NCI-H1930 (cell line): ENCODE measurements at places on chromosomes 12 and 14.

DNA sequence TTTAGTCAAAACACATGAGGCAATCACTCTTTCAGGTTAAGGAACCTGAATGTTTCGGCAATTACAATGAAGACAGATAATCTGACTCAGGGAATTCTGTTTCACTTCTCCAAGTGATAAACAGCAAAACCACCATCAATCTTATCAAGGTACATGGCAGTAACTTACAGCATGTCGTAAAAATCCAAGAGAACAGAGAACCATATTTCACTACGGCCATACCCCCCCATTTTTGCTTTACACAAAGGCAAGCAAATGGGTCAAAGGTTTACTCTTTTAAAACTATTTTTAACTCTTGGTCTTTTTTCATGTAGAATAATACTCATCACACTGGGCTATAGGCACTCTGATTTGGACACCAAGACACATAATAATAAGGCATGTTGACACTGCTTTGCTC lies 102.4 kb downstream of the PPM1H start:
- DNase-seq, result no peak

GRCh38 chr12:6550294-6551062 lies 5.4 kb downstream of the IFFO1 start:
- DNase-seq, result no peak

GRCh38 chr12:254039-254438 lies 8.6 kb downstream of the SLC6A13 start:
- no peak for DNase-seq

DNA sequence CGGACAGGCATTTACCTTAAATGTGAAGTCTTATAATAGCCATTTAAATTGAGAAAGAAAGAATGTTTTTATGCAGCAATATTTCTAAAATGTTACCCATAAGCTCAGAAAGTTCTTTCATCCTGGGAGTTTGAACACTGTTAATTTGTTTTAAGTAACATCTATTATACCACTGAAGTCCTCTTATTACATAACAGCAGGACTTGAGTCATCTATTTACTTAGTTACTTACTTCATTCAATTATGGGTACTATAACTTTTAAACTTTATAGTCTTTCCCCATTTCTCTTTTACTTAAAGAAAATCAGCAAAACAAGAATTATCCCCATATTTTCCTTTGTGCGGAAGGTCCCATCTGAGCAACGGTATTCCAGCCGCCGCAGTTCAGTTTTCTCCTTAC lies 473.1 kb downstream of the ETNK1 start:
- DNase-seq, result no peak

DNA sequence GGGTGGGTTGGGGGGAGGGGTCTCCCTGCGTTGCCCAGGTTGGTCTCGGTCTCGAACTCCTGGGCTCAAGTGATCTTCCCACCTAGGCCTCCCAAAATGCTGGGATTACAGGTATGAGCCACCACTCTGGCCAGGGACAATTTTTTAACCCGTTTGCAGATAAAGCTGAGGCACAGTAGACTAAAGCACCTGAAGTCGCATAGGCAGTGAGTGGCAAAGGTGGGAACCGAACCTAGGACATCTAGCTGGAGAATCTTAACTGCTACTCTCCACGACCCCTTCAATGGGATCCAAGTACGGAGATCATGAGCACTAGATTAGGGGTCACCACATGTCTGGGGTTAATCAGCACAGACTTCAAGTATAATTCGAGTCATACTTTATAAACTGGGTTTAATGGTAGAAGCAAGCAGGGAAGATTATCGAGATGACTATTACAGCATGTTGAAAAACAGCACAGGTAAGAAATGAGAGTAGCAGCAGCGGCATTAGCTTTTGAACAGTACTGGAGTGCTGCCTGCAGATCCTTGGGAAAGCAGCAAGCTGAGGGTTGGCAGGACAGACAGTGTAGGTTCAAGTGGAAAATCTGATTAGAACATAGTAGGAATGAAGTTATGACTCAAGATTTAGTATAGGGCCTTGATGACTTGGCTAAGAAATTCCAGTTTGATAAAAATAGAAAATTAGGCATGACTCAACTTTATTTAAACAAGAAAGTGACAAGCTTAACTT lies 23.9 kb downstream of the NID2 start:
- no peak for DNase-seq

GRCh38 chr14:78356391-78356790 lies 186.2 kb downstream of the NRXN3 start:
- no peak for DNase-seq

DNA sequence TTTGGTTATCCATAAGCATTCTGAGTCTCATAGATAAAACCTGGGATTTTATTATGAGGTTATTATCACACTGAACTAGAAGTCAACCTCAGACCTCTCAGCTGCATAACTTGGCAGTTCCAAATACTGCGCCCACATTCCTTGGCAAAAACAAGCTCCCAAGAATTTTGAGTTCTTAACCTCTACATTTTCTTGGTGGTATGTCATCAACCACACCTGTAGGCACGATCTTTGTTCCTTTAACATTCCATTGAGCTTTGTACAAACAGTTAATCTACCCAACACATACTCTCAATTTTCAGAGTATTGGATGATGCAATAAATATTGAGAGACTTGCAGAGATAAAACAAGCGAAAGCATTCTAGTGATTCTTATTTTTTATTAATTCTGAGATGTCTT lies 371.8 kb upstream of the PRICKLE1 start:
- DNase-seq, result no peak

DNA sequence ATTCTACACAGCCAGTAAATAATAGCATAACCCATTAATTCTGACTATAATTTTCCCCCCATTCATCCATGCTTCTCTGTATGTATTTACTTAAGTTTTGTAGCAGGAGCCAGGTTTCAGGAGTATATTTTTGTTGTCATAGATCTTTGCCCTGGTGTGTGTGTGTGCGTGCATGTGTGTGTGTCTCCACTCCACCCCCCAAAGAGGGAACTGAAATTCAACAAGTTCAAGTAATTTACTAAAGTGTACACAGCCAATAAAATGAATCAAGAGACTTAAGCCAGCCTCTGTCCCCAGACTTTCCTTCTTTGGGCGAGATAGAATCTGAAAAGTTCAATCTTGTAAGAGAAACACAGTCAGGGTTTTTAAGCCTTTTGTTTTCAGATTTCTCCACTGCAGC lies 792.0 kb downstream of the MED13L start:
- DNase-seq, result peak; percentile 40

DNA sequence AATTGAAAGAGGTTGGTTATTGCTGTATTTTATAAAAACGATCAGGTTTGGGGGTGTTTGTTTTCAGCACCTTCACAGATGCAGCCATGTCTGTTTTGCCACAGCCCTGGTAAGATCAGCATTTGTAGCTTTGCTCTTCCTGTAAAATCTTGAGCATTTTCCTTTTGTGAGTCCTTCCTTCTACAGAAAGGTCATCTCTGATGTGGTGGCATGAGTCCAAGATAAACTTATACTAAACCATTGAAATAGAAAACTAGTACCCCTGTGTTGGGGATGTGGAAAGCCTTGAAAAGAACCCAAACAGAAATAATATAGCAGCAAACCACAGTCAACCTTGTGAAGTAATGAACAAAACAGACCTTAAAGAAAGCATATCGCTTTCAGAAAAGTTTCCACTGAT lies 85.5 kb downstream of the TGFB3 start:
- DNase-seq, result no peak

DNA sequence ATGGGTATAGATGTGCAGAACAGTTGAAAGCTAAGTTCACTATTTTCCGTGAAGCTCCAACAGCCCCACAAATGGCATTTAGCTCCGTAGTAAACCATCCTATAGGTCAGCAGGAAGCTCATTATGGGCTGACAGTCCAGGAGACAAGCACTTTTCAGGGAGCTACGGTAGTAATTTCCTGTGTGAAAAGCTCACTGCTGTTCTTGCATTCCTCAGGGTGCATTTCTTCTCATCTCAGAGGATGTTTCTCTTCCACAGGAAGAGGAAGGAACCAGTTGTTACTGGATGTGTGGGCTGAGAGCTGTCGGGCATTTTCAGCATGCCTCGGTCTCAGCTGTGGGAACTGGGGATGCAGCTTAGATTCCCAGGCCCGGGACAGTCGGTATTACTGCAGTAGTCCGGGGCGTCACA lies 72.8 kb downstream of the GALNT4 start:
- no peak for DNase-seq

- DNase-seq, result no peak
These were observed 3.0 kb upstream of the PLEKHG6 start for GRCh38 chr12:6307529-6307928.

DNA sequence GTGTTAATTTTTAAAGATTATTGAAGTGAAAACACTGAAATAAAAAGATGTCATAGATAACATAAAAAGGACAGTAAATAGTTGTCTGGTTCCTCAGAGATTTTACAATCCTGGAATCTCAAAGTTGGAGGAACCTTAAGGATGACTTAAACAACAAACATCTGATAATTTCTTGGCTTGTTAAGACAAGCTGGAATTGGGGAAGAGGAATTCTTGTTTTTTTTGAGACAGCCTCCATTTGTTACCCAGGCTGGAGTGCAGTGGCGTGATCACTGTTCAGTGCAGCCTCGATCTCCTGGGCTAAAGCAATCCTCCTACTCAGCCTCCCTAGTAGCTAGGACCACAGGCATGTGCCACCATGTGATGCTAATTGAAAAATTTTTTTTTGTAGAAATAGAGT lies 2.3 kb downstream of the ZNF410 start:
- DNase-seq, result no peak

DNA sequence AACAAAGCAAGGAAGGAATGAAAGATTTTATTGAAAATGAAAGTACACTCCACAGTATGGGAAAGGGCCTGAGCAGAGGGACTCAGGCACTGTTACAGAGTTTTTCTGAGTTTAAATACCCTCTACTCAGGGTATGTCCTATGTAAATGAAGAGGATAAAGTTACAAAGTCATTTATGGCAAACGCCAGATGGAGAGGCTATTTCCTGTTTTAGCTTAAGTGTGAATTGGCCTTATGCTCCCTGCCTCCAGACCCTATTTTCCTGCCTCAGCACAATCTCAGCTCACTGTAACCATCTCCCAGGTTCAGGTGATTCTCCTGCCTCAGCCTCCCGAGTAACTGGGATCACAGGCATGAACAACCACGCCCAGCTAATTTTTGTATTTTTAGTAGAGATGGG lies 6.8 kb upstream of the PHC1 start:
- no peak for DNase-seq

- DNase-seq, result peak; percentile 24
These were observed 448.5 kb downstream of the TMEM121 start for GRCh38 chr14:105974902-105975301.

GRCh38 chr12:56193025-56193578 lies 3.8 kb upstream of the SMARCC2 start:
- peak; percentile 71 for DNase-seq

GRCh38 chr12:63922474-63922873 lies 78.0 kb downstream of the SRGAP1 start:
- no peak for DNase-seq

DNA sequence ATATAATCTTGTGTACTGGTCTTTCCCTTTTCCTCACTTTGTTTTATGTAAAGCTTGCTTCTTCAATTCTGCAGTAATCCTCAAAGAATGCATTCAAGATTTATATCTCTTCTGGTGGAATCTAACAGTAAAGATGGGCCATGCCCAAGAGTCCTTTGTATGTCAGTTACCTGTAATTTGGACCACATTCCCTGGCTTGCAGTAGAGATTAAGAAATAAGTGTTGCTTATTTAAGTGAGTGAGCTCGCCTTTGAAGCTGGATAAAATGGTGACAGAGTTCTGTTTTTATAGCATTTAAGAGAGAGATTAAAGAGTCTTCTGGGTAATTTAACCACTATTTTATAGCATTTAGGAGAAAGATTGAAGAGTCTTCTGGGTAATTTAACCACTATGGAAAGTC lies 262.1 kb upstream of the ATP2B1 start:
- DNase-seq, result no peak
